ENCODE measurements at places on chromosomes 6 and 20.

GRCh38 chr6:137261361-137261760 is 42.2 kb upstream of the IFNGR1 start:
- DNase-seq = no peak

GRCh38 chr20:48604936-48605335 is 222.9 kb downstream of the PREX1 start:
- no peak for DNase-seq

DNA sequence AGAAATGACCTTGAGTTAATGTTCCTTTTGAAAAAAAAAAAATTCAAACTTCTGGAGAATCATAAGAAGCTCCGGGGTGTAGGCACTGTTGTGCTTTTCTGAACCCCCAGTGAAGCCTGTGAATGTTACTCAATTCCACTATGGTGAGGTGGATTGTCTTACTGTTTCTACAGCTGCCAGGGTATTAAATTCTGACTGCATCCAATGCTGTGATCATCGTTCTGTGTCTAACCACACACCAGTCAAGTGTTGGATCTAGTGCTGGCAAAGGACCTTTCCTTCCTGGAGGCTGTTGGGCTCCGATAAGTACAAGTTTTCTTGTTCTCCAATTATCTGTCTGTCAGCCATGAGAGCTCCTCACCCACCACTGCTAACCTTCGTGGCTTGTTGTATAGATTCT is 162.0 kb upstream of the EPHA7 start:
- DNase-seq = no peak

- DNase-seq = no peak
Observed at GRCh38 chr6:159691963-159692287, 1.1 kb downstream of the SOD2 start.

- DNase-seq = no peak
Observed at GRCh38 chr20:51906049-51906448, 103.7 kb upstream of the SALL4 start.

- DNase-seq = no peak
Observed at GRCh38 chr20:25989196-25989595, 292.5 kb upstream of the ZNF337 start.

- DNase-seq = no peak
Observed at GRCh38 chr20:49045440-49046086, 549 bp upstream of the CSE1L start.

DNA sequence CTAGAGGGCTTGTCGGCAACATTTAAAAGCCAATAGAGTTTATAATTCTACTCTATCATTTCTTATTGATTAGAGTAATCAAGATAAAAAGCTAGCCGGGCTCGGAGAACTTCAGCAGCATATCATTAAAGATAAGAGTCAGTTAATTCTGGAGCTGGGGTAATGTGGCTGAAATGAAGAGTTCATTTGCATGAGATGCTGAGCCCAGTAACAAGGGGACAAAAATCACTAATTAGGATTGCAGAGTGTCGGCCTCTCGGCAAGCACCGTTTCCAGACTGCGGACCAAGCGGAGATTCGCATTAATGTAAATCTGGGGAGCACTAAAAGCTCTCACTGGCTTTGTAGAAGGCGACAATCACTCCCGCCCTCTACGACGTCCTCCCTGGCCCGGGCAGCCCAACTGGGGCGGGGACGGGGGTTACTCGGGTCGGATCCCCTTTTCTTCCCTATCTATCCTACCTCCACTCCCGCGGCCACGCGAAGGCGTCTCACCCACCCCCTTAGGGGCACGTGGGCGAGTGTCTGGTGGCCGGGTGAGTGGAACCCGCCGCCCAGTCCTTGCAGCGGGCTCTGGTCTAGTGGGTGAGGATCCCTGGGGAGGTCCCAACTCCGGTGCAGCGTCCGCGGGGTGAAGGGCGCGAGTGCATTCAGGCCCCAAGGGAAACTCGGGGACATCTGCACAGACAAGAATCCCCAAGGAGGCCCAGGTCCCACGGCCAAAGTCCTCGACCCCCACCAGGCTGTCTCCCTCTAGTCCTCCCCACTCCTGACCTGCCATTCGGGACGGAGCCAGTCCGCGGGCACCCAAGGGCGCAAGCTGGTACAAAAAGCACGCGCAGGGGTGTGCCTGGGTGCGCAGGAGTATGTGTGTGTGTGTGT is 42.2 kb upstream of the OSTM1 start:
- no peak for DNase-seq

DNA sequence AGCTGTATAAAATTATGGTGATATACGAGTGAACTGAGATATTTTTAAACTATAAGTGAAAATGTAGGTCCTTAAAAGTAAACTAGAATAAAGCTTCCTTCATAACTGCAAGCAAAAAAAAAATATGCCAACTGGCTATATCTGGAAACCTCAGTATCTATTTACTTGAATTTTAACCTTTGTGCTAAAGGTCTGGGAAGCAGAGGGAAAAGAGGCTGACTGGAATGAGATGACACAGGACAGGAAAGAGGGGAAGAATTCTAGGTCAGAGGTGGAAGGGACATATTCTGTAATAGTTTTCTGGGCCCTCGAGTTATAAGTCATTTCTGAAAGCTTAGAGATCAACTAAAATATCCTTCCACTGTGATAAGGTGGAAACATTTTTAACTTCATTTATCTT is 46.8 kb downstream of the AIG1 start:
- DNase-seq = no peak
